Gastrocnemius medialis (tissue), 4 donors: ENCODE measurements at places on chromosomes 7 and 10. TPM values are rescaled to one million over a fixed set of nuclear protein-coding genes. Genes with fewer than 3 reads are reported as not detected.

DNA sequence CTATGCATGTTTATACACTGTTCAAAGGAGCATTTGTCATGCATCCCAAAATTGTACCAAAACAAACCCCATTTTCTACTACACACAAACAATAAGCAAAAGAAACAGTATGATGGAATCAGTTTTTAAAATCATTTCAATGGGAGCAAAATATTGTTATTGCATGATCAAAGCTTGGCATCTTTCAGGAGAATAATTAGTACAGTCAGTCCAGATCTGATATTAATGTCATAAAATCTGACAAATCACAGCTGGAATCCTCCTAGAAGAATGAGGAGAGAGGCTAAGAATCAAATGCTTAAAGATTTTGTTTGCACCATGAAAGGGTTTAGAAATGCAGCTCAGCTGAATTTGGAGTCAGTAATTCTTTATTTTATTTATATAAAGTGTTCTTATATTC is 229.7 kb upstream of the SEMA3E start:
- no peak overlapping the region for H3K4me3 ChIP-seq
- no peaks in the 10 kb centered on the region for H3K36me3 ChIP-seq
- no peaks in the 10 kb centered on the region for H3K4me1 ChIP-seq
- DNase-seq = no peak
- no peak overlapping the region for H3K27ac ChIP-seq
- H3K27me3 ChIP-seq = no peaks in the 10 kb centered on the region

DNA sequence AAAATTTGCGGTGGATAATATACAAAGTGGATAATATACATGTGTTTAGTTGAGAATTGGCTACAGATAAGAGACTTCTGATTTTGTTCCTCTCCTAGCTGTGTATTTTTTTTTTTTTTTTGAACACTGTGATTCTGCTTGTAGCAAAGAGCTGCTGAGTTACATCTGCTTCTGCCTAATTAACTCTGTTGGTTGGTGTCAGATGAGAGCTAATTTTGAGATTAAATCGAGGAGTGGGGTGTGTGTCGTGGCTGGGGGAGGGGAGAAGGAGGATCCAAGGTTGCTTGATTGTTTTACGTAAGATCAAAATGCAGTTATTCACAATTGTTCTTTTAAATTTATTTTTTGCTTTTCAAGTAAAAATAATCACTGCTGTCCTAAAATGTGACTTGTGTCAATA is 11.3 kb downstream of the KAT6B start:
- H3K27ac ChIP-seq = peak overlapping the region; percentile 56
- peaks cover 68% of the 10 kb centered on the region for H3K4me1 ChIP-seq
- no peaks in the 10 kb centered on the region for H3K27me3 ChIP-seq
- H3K36me3 ChIP-seq = no peaks in the 10 kb centered on the region
- no peak for DNase-seq

ENO4 gene
- not detected for total RNA-seq

DNA sequence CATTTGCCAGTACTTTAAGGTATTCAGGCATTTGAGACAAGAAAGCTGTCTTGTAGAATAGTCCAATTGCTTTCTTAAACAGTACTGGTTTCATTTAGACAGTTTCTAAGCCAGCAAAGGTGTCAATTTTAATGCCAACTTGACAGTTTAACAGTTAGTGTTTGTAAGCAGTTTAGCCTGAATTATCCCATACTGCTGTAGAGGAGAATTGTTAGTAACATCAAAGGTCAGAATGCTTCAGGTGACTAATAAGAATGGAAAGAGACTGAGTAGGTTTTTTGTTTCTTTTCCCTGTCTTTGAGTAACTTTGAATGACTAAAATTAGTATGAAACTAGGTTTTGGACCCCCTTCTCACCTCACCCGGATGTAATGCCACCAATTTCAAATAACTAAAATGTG is 29.5 kb upstream of the VDAC2 start:
- H3K27ac ChIP-seq = no peak overlapping the region
- H3K36me3 ChIP-seq = peaks cover 16% of the 10 kb centered on the region
- no peak overlapping the region for H3K4me3 ChIP-seq
- H3K27me3 ChIP-seq = no peaks in the 10 kb centered on the region
- DNase-seq = no peak
- H3K4me1 ChIP-seq = peaks cover 6% of the 10 kb centered on the region

GRCh38 chr7:39892361-39892760 is 57.7 kb upstream of the CDK13 start:
- no peak overlapping the region for H3K27ac ChIP-seq
- H3K27me3 ChIP-seq = no peaks in the 10 kb centered on the region
- DNase-seq = no peak
- no peaks in the 10 kb centered on the region for H3K4me1 ChIP-seq
- no peak overlapping the region for H3K4me3 ChIP-seq

C7orf33 gene
- not detected for total RNA-seq

RHEB gene
- total RNA-seq = 112 TPM

- no peaks in the 10 kb centered on the region for H3K27me3 ChIP-seq
- no peaks in the 10 kb centered on the region for H3K4me1 ChIP-seq
- H3K4me3 ChIP-seq = no peak overlapping the region
- no peak overlapping the region for H3K27ac ChIP-seq
These were observed 379.1 kb downstream of the DNAJB6 start for GRCh38 chr7:157715938-157716280.

GRCh38 chr10:102406815-102407214 is 11.3 kb downstream of the NFKB2 start:
- no peak overlapping the region for H3K4me3 ChIP-seq
- DNase-seq = no peak
- H3K27ac ChIP-seq = no peak overlapping the region
- no peaks in the 10 kb centered on the region for H3K4me1 ChIP-seq

- peaks cover 10% of the 10 kb centered on the region for H3K4me1 ChIP-seq
- no peak for DNase-seq
- no peak overlapping the region for H3K27ac ChIP-seq
- H3K36me3 ChIP-seq = no peaks in the 10 kb centered on the region
- H3K27me3 ChIP-seq = no peaks in the 10 kb centered on the region
- no peak overlapping the region for H3K4me3 ChIP-seq
These were observed 6.1 kb upstream of the SLC25A13 start for GRCh38 chr7:96328016-96328415.

GRCh38 chr10:101221549-101221948 is 7.7 kb downstream of the LBX1 start:
- no peak overlapping the region for H3K27ac ChIP-seq
- H3K4me1 ChIP-seq = peaks cover 7% of the 10 kb centered on the region
- DNase-seq = no peak
- peaks cover 36% of the 10 kb centered on the region for H3K27me3 ChIP-seq

DNA sequence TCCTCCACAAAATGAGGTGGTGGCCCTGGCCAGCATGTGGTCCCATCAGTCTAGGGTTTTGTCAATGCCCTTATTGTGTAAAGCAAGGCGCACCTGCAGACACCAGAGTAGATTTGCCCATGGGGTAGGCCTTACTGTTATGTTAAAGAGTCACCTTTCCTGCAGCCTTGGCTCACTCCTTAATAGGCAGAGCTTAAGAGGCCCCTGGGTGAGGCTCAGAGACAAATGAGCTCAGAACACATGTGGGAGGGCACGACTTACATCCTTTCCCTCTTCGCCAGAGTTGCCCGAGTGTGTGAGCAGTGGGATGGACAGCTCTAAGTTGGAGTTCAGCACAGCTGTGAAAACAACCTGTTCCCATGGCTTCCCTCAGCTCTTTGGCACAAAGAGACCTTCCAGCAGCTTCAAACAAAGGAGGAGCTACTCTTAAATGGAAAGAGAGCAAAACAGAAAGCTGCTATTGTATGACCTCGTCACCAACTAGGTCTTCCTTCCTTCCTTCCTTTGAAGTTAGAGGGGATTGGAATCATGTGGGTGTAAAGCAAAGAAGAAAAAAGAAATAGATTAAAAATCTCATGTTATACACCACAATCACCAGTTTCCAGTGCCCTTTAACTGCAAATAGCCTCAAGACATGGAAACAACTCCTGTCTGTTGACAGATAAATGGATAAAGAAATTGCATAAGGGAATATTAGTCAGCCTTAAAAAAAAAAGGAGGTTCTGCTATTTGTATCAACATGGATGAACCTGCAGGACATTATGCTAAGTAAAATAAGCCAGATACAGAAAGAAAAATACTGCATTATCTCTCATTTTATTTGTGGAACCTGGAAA is 11.9 kb upstream of the XPNPEP1 start:
- no peak for DNase-seq
- peak overlapping the region; percentile 60 for H3K27ac ChIP-seq
- H3K4me1 ChIP-seq = peaks cover 15% of the 10 kb centered on the region
- H3K27me3 ChIP-seq = no peaks in the 10 kb centered on the region

- no peaks in the 10 kb centered on the region for H3K36me3 ChIP-seq
- no peaks in the 10 kb centered on the region for H3K4me1 ChIP-seq
- no peaks in the 10 kb centered on the region for H3K27me3 ChIP-seq
- DNase-seq = no peak
- H3K4me3 ChIP-seq = no peak overlapping the region
These were observed 104.8 kb upstream of the SLC25A13 start for GRCh38 chr7:96426685-96427084.
